ENCODE measurements at places on chromosomes 1 and 21.

GRCh38 chr1:22892789-22893188, 79.9 kb downstream of the LACTBL1 start:
- DNase-seq = no peak

- DNase-seq = no peak
Observed at GRCh38 chr1:106952776-106953175, 103.7 kb upstream of the PRMT6 start.

- DNase-seq = no peak
Observed at GRCh38 chr1:213014642-213015041, 1.0 kb downstream of the ANGEL2 start.

DNA sequence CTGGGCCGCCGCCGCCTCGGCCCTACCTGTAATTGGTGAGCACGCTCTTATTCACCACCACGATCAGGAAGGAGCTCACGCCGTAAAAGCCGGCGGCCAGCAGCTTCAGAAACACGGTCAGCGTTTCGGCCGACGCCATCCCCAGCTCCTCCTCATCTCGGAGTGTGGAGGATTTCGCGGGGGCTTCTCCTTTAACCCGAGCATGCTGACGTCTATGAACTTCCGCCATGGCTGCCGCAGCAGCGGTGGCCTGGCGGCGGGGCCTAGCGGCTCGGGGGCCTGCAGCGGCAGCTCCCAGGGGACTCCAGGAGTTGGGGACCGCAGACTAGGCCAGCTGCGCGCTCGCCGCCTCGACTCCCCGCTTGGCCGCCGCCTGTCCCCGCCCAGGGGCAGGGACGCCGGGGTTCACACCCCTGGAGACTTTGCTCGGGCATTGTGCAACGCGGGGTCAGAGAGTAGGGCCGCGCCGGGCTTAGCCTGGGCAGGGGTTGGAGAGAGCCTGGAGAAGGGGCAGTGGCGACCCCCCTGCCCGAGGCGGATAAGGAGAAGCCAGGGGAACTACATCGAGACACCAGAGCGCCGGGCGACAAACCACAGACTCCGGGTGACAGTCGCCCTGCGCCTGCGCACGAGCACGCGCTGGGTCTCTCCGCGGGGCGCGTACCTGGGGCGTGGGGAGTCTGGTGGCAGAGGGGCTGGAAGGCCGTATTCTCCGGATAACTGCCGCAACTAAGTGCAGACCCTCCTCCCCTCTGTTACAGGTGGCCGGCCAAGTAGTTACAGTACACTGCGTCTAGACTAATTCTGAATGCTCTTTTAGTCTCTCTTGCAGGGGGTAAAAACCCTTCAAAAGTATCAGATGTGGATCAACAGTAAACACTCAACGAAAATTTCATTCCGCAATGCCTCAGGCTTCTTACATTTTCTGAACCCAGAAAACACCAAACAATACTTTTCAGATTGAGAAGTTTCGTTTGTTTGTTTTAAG, at the start of gene SLC35D1:
Gene SLC35D1, minus strand, starts transcription at position 364 of the 988 bp plus-strand sequence. Its CDS starts 135 bp downstream, at position 229.
- DNase-seq = peak; percentile 81

GRCh38 chr1:116515702-116516101, 55.1 kb downstream of the CD58 start:
- peak; percentile 51 for DNase-seq

GRCh38 chr1:57788313-57788712, 364.5 kb upstream of the DAB1 start:
- DNase-seq = no peak

GRCh38 chr1:21567241-21568005, 58.2 kb downstream of the ALPL start:
- DNase-seq = no peak

- DNase-seq = no peak
Observed at GRCh38 chr1:87715471-87715870, 386.8 kb downstream of the LMO4 start.
